ENCODE measurements at places on chromosomes 11 and 22.

GRCh38 chr11:134139873-134140331 lies 71.0 kb downstream of the JAM3 start:
- DNase-seq = peak; percentile 70

GRCh38 chr11:17859552-17859951 lies 125.0 kb downstream of the KCNC1 start:
- no peak for DNase-seq

GRCh38 chr11:132653237-132653636 lies 879.1 kb downstream of the OPCML start:
- DNase-seq = no peak

DNA sequence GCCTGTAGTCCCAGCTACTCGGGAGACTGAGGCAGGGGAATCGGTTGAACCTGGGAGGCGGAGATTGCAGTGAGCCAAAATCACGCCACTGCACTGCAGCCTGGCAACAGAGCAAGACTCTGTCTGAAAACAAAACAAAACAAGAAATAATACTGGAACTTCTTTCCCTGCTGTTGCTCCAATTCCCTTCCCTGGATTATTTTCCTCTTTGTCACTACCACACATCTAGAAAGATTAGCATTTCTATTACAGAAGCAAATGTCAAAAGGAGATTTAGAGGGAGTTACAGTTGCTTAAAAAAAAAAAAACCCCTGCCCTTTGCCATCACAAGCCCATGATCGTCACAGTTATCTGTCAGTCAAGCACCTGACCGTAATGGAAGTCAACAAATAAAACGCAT lies 17.7 kb upstream of the SCGB1D1 start:
- no peak for DNase-seq

DNA sequence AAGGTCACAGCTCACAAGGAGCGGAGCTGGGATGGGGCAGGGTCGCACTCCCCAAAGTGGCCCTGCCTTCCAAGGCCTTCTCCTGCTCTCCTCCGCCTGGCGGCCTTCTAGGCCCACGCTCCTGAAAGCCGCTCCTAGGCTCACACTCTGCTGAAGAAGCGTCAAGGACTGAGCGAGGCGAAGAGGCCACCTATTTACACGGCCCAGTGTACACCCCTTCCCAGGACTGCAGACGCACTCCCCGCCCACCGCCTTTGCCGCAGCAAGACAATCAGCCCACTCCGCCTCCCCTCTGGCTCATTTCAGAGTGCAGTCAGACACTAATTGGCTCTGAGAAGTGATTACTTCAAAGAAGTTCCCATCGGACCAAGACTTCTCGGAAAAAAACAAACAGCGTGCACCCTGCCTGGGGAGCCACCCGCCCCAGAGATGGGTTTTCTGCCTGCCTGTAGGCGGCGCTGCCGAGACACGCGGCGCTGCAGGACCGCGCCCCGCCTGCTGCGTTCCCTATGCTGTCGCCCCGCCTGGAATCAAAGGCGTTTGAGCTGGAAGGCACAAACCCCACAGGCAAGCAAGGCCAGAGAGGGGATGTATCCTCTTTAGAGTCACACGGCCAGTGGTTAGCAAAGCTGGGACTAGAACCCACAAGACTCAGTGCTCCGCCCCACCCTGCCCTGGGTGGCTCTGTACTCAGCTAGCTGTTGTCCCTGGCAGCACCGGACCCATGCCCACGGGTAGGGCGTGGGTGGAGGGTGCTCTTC lies 414.8 kb downstream of the BUD13 start:
- DNase-seq = no peak

- peak; percentile 38 for DNase-seq
Observed at GRCh38 chr11:75263944-75264349, 23.4 kb downstream of the TPBGL start.

GRCh38 chr11:63912678-63913077 lies 4.3 kb downstream of the RCOR2 start:
- no peak for DNase-seq

- no peak for DNase-seq
Observed at GRCh38 chr11:19499026-19499669, 213.5 kb upstream of the NAV2 start.

DNA sequence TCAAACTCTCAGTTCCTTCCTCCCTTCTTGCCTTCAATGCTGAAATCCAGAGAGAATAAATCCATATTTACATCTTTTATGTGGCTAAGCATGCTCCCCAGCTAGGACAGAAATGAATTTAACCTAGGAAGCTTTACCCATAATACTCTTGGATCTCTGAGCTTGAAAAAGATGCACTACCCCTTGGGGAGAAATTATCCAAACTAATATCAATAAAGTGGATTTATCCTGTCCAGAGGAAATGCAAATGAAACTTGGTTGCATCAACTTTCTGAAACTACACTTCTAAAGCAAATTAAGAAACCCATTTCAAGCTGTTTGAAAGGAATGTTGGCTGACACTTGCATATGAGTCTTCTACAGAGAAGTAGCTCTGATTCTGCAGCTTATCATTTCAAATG lies 347.9 kb downstream of the TTC28 start:
- no peak for DNase-seq

GRCh38 chr11:57487920-57488659 lies 27.4 kb downstream of the SLC43A1 start:
- DNase-seq = no peak

DNA sequence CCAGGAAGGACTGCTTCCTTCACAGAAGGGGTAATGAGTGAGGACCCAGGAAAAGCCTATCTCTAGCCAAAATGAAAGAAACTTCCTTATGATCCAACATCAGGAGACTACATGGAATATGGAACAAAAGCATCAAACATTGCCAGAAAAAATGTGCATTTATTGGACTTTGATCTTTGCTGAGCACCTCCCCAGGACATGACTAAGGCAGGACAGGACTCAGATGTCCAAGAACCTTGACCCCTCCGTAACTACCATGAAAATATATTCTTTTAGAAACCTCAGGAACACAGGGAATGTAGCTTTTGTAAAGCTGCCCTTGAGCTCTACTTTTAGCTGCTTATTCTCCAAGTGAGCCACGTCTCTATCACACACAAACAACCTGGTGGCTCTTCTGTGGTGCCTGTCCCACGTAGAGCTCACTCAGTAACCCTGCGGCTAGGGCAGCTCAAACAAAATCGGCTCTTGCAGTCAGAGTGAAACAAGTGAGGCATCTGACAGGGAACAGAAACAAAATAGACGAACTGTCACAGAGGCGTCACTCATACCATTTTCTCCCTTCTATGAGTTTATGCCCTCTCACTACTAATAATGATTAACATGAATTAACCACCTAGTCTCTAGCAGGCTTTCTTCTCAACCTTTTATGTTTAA lies 471.5 kb upstream of the API5 start:
- no peak for DNase-seq

DNA sequence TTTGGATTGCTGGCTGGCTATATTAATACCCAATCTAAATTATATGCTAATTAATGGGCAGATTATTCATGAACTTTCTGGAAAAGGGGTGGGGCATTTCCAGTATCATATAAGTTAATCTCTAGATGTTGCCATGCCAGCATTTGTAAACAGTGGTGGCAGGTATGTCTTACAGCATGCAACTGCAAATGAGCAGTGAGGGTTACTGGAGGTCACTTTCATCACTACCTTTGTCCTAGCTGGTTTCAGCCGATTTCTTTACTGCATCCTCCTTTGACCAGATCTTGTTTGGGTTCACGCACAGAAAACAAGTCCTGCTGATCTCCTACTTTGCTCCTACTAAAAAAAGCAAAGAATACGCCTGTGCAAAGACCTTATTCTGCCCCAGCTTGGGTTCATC lies 89.1 kb upstream of the USP47 start:
- DNase-seq = no peak

DNA sequence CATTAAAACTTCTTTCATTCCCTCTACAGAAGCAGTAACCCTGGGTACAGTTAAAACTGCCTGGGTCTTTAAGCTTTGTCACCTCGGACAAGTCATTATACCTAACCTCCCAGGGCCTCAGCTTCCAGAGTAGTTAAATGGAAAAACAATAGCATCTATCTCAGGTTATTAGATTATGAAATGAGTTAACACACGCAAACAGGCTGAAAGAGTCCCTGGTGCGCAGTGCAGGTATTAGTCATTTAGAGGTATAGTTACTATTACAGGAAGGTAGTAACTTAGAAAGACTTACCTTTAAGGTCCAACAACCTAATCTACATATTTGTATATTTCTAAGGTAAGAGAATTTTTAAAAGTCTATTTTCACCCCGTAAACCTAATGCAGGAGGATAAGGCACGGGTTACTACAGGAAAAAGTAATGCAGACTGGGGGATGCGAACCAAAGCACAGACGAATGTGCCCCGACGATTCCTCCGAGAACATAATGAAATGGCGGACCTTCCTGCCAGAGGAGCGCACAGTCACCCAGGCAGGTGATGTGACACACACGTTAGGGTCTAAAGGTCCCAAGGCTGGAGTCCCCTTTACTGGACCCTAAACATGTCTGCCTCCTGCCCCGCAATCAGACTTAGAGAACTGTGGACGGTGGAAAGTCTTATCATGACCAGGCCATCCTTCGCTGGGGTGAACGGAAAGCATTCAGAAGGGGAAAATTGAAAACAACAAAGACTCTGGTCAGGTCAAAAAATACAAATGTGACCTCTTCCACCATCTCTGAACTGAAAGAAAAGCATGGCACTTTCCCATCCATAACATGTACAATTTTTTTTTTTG lies 1.3 kb downstream of the NAP1L4 start:
- DNase-seq = peak; percentile 73

- peak; percentile 67 for DNase-seq
Observed at GRCh38 chr11:28168718-28169117, 60.5 kb downstream of the METTL15 start.

GRCh38 chr22:32754413-32755041 lies 47.0 kb upstream of the TIMP3 start:
- DNase-seq = peak; percentile 64

DNA sequence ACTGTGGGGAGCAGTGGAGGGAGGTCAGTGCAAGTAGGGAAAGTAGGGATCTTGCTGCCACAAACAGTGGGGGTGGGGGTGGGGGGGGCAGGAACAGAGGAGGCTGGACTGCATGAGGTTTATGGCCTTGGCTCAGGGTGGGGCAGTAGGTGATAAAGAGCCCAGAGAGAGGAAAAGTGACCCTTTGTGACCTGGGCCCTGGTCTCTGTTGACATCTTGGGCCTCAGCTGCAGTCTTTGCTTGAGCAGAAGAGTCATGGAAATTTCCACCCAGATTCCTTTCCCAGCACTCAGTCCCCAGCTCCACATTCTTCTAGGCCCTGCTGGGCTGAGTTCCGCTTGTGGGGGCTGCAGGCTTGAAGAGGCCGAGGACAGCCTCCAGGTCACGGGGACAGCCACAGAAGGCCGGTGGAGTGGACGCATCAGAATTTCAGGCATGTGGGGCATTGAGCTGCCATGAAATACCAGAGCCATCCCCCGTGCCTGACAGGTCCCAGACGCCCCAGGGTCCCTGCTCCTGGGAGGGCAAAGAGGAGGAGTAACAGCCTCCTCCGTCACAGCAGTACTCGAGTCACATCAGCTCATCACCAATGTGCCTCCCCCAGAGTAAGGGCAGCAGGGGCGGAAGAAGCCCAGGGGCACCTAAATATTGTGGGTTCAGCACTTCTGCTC lies 9.7 kb upstream of the MALAT1 start:
- DNase-seq = peak; percentile 96

DNA sequence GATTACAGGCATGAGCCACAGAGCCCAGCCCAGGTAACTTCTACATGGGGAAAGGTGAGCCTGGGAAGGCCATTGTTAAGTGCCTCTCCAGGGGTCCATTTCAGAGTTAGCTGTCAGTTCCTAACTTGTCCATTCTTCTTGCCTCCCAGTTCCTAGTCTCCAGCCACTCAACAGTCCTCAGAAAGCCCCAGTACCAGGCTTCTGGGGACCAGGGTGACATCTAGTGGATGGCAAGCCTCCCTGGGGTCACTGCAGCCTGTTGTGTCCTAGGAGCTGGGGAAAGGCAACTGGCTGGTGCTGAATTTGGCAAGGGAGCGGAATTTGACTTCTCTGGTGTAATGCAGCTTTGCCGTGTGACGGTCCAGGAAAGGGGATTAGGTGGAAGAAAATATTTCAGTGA lies 2.1 kb downstream of the LGALS12 start:
- DNase-seq = peak; percentile 77

DNA sequence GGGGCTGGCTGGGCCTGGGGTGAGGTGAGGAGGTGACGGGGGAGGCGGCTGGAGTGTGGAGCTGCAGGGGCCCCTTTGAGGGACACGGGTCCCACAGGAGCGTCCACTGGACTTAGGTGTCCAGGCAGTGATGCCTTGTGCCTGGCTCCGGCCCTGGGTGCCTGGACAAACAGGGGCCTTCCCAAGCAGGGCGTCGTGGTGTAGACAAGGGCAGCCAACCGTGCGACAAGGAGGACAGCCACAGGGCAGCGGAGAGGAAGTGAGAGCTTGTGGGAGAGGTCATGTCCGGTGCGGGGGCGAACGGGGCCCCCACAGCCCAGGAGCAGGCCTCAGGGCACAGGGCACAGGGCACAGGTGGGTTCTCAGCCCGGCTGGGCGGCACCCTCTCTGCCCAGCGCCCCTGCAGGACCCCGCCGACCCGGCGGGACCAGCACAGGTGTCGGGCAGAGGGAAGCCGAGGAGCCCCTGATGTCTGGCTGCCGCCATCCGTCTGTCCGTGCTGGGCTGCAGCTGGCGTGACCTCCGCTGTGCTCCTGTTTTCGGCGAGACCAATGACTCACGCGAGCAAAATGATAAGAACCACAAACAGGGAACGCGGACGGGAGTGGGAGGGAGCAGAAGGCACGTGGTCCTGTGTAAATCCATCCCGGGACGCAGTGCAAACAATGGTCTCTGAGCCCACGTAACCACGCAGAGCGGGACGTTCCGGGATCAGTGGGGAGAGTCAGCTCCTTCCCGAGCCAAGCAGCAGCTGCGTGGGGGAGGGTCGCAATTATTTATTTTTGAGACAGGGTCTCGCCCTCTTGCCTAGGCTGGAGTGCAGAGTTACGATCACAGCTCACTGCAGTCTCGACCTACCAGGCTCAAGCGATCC lies 49.1 kb upstream of the A4GALT start:
- DNase-seq = peak; percentile 53

DNA sequence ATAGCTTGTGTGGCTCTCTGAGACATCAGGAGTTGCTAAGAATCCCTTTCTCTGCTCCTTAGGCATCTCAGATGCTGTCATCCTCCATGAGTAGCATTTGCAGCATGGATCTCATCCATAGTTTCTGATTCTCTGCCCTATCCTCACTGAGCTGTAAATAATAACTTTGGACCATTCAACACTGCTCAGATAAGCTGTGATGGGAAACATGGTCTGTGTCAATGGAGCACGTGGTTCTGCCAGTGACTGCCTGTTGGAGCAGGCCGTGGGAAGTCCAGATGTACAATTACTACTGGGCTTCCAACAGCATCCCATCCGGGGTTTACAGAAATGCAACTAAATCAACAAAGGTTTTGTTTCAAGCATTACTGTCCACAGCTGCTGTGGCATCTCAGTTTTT lies 160.1 kb downstream of the OR4C45 start:
- no peak for DNase-seq

- DNase-seq = no peak
Observed at GRCh38 chr11:28476049-28476448, 367.9 kb downstream of the METTL15 start.

- no peak for DNase-seq
Observed at GRCh38 chr11:74676596-74676995, 54.6 kb downstream of the CHRDL2 start.

Data from Caco-2 (cell line).